Pons (tissue), 1 donor: ENCODE measurements at places on chromosomes 7 and 10.

DNA sequence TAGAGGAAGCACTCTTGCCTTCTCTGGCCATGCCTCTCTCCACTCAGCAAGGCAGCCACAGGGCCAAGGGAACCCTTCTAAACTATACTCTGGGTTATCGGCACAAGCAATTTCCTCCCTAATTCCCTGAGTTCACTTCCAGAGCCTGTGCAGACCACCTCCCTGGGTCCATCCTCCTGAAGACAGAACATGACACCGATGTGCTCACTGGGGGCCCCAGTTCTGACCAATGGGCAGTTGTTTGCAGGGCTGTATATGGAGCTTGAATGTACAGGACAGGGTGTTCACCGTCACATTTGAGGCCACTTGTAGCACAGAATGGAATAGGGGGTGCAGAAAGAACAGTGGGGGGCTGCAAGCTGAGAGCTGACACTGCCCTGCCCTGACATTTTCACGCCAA is 77.7 kb downstream of the TFEC start:
- no peak for DNase-seq

GRCh38 chr7:2993868-2994267 is 49.8 kb downstream of the CARD11 start:
- no peak for DNase-seq

- no peak for DNase-seq
Observed at GRCh38 chr10:132942101-132943057, at the start of gene CFAP46. Gene CFAP46, minus strand, starts transcription at chr10:132942570. Its CDS starts 86 bp downstream, at chr10:132942484.

DNA sequence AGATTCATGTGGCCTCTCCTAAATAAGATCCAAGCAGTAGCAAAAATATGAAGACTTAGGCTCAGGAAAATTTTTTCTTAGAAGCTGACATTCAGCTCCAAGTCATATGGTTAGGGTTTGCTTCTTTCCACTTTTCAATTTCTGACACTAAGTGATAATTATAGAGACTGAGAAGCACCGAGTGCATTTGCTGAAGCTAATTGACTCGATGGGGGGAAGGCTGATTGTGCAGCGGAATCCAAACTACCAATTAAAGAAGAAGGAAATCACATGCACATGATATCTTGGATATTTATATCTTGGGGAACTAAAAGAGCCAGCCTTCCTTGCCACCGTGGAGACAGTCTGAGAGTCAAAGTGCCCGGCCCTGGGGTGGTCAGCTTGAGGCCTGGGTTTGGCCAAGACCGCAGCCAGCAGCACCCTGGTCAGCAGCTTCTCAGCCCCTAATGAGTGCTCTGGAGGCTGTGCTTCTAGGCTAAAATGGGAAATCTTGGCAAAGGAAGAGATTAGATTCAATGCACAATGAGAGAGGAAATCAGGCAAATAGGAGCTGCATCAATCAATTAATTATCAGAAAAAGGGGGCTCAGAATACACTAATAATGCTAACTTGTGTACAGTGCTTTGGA is 589.3 kb downstream of the NRG3 start:
- no peak for DNase-seq

DNA sequence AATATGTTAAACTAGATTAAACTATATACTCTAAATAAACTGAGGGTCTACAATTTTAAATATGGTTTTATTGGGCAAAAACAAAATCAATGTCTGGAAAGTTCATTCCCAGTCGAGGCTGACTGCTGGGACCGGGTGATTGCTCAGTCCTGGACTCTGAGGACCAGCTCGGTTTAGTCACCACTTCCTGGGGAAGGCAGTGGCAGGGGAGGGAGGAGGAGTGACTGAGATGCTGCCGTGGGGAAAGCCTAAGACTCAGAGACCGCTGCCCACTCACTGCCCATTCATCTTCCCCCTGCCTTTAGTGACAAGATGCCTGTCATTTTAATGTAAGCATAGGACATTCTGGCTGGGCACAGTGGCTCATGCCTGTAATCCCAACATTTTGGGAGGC is 29.0 kb downstream of the ATOH7 start:
- no peak for DNase-seq

DNA sequence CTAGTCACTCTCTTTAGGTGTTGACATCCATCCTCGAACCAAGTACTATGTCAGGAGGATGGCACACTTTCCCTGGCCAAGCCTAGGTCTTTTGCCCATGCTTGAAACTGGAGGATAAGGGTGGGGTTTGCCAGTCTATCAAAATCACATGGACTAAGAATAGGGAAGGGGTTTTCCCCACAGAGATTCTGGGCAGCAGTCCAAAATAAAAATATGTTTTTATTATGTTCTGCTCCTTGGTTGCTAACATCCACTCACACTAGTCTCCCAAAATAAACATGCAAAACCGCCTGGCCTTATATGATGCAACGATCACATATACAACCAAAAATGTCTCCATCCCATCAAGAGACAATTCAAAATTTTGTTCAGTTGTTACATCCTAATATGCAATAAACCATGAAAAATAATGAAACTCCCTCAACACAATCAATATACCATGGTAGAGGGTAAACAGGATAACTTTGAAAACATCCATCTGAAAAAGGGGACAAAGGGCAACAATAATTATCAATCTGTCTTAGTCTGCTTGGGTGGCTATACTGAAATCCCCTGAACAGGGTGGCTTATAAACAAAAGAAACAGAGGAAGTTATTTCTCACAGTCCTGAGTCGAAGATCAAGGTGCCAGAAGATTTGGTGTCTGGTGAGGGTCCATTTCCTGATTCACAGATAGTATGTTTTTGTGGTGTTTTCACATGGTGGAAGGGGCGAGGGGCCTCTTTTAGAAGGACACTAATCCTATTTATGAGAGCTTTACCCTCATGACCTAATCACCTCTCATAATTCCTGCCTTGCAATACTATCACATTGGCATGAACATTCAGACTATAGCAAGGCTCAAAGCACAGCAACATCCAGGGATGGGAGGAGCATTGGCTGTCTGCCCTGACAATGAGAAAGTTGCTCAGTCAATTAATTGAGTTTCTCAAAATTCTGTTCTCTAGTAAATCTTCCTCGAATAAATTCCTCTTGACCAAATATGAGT is 159.3 kb downstream of the ETV1 start:
- DNase-seq: no peak

DNA sequence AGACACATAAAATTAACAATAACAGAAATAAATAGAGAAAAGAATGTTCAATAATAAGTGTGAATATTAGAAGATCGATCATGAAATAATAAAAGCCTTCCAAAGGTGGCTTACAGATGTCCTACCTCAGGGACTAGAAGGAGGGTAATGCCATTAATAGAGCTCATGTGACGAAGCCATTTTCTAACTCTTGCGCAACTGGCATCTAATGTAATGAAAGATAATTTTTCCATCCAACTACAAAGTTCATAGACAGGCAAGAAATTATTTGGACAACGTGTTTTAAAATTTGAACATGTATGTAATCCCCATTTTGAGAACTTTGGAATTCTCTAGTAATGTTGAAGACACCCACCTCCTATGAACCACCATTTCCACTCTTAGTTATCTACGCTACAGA is 1394.3 kb upstream of the LRRTM3 start:
- DNase-seq: no peak

GRCh38 chr7:137966641-137967142 is 35.2 kb downstream of the CREB3L2 start:
- no peak for DNase-seq

DNA sequence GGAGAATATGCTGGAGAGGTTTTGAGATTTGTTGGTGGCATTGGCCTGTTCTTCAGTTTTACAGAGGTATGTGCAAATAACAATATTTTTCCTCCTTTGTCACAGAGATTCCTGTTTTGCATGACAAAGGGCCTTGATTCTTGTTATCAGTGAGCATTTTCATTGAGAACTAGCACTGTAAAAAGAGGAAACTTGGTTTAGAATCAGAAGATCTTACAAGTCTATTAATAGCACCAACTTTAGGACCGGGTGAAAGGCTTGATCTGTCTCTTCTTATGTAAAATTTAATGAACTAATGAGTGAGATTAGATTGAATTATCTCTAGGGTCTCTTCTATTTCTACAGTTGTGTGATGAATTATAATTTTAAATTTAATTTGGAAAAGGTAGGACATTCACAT is 25.5 kb downstream of the TSPAN13 start:
- DNase-seq: no peak

DNA sequence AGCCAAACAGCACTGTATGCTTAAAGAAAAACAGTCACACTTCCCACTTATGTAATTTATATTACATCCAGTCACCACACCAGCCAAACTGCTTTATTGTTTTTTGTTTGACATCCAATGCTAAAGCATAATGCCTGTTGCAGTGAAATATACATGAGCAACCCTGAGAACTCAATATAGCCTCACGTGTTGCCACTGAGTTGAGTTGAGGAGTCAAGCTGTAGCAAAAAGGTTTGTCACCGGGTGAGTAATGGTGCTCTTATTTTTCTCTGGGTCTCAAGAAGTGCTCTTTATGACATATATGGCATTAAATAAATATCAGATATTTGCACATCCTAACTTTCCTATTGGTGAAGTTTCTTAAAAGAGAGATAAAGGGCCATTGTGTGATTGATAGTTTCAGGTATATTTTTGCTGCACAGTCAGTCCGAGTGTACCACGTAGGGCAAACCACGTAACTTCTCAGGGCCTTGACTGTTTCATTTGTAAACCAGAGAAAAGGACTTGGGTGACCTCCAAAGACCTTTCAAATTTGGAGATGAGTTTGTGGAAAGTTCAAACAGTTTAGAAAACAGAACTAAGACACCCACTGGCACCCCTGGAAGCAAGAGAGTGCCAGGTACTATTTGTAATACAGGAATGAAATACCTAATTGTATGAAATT is 168.5 kb downstream of the CFTR start:
- no peak for DNase-seq

DNA sequence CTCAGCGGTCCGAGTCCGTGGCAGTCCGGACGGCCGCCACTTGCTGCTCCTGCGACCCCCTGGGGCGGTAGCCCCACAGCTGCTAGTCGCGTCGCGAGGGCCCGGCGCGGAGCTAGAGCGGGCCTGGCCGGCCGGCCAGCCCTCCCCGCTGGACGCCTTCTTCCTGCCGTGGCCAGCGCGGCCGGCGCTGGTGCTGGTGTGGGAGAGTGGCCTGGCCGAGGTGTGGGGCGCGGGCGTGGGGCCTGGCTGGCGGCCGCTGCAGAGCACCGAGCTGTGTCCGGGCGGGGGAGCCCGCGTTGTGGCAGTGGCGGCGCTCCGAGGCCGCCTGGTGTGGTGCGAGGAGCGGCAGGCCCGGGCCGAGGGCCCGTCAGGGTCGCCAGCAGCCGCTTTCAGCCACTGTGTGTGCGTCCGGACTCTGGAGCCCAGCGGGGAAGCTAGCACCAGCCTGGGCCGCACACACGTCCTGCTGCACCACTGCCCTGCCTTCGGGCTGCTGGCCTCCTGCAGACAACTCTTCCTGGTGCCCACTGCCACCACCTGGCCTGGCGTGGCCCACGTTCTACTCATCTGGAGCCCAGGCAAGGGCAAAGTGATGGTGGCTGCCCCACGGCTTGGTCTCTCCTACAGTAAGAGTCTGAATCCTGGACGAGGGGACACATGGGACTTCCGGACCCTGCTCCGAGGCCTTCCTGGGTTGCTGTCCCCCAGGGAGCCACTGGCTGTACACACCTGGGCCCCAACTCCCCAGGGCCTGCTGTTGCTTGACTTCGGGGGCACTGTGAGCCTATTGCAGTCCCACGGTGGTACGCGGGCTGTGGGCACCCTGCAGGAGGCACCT is 631 bp downstream of the HPS6 start:
- DNase-seq: no peak

DNA sequence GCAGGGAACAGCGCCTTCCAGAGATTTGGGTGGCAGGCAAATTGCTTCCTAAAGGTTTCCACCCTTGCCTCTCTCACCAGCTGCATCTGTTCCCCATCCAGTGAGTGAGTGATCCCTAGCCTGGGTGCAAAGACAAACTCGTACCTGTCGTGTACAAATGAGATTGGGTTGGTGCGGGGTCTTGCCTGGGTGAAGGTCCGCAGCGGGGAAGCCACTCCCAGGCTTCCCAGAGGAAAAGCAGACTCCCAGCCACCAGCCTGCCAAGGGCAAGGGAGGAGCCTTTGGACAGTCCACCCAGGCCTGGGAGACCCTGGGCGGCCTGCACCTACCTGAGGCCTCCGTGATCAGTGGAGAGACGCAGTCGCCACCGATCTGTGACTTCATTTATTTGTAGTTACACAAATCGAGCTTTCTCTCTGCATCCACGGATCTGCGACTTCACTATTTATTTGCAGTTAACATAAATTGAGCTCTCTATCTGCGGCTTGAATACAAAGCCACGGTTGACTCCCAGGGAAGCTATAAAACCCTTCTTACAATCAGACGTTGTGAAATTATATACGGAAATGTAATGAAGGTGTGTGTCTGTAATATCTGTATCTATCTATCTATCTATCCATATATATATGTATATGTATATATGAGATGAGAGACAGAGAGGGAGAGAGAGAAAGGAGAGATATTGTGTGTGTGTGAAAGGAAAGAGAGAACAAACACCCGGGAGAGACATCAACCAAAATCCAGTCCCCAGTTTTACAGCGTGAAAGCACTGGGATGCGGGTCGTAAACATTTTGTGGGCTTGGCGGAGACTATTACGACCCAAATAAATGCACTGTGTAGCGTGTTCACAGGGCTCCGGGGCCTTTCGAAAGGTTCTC is 3.0 kb upstream of the HOXA7 start:
- no peak for DNase-seq

DNA sequence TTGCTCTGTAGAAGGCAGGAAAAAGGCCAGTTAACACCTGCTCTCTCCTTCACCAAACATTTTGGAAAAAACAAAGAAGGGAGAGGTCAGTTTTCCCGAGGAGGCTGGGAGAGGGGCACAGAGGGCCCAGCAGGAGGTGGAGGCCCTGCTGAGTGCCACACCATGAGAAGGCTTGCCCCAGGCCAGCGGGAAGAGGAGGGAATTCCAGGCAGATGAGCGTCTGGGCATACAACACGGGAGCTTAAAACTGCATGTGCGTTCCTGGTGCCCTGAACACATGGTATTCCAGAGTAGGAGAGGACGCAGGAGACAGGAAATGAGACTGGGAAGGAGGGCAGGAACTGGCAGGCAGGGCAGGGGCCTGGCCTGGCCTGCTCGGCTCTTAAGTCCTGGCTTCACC is 182.4 kb downstream of the CCDC3 start:
- DNase-seq: no peak

DNA sequence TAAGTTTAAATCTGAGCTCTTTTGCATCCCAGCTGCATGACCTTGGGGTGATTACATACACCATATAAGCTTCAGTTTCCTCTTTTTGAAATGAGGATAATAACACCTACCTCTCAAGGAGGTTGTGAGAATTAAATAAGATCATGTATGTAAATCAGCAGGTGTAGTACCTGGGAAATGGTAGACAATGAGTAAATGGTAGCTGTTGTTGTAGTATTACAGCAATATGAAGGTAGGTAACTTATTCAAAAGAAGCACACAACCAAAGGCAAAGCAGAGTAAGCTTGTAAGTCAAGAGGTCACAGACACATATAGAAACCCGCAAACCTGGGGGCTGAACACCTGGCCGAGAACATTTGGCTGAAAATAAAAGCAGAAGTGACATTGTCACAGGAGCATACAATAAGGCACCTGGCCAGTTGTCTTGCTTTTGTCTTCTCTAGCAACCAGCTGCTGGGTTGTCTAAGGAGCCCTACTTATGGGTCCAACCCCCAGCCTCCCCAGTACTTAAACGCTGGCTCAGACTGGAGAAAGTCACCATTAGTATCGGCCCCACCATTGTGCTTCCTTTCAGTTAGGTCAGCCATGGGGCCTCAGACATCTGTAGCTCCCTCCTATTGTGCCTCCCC is 203.6 kb upstream of the MKLN1 start:
- no peak for DNase-seq
